H1 (cell line): ENCODE measurements at places on chromosomes 2 and 18. TPM values are rescaled to one million over a fixed set of nuclear protein-coding genes. Genes with fewer than 3 reads are reported as not detected.

Gene VIL1
- total RNA-seq = 7.0 and 8.2 TPM in 2 replicates

Gene COX5B
- total RNA-seq = 233 and 247 TPM in 2 replicates

Gene HRH4
- total RNA-seq = not detected in 2 replicates

Gene TBC1D8
- total RNA-seq = 21.8 and 24.0 TPM in 2 replicates

Gene SNORC
- 1.6 and 2.1 TPM in 2 replicates for total RNA-seq

Gene SH3RF3
- total RNA-seq = 0.42 and 0.65 TPM in 2 replicates

Gene UGT1A9
- not detected in 2 replicates for total RNA-seq

DNA sequence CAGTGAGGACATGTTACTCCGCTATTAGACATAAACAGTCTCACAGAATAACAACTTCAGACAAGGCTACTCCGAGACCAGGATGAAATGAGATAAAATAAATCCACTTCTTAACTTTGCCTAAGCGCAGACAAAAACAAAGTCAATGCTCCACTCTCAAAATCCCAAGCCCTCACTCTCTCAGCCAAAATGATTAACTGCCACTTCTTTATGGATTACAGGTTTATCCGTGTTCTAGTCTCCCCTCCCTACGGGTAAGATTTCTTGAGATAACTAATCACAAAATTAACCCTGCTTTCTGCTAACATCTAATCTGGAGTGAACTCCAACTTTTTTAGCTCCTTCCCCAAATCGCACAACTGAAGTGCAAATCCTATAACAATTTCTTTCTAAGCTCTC lies 1.1 kb upstream of the CRYGC start:
- no peak overlapping the region for H3K27ac ChIP-seq
- no peaks in the 10 kb centered on the region for H3K27me3 ChIP-seq
- no peaks in the 10 kb centered on the region for H3K36me3 ChIP-seq
- no peak for DNase-seq

- DNase-seq = peak; percentile 44
- no peak overlapping the region for H3K27ac ChIP-seq
- H3K4me1 ChIP-seq = peaks cover 6% of the 10 kb centered on the region
- H3K27me3 ChIP-seq = no peaks in the 10 kb centered on the region
- H3K36me3 ChIP-seq = no peaks in the 10 kb centered on the region
Measured at GRCh38 chr2:215929602-215930335, 83.6 kb downstream of the MREG start.

GRCh38 chr2:113822087-113822815 lies 65.8 kb upstream of the SLC35F5 start:
- H3K4me3 ChIP-seq = no peak overlapping the region
- no peaks in the 10 kb centered on the region for H3K27me3 ChIP-seq
- no peaks in the 10 kb centered on the region for H3K36me3 ChIP-seq
- H3K4me1 ChIP-seq = peaks cover 5% of the 10 kb centered on the region
- H3K27ac ChIP-seq = no peak overlapping the region

GRCh38 chr2:224151680-224152310 lies 112.7 kb upstream of the SERPINE2 start:
- DNase-seq = no peak
- H3K4me3 ChIP-seq = no peak overlapping the region
- no peaks in the 10 kb centered on the region for H3K27me3 ChIP-seq
- H3K36me3 ChIP-seq = no peaks in the 10 kb centered on the region
- H3K4me1 ChIP-seq = no peaks in the 10 kb centered on the region

- no peak for DNase-seq
- H3K27me3 ChIP-seq = no peaks in the 10 kb centered on the region
- no peaks in the 10 kb centered on the region for H3K36me3 ChIP-seq
- H3K27ac ChIP-seq = no peak overlapping the region
Measured at GRCh38 chr2:18214936-18215335, 336.5 kb downstream of the KCNS3 start.

- H3K36me3 ChIP-seq = no peaks in the 10 kb centered on the region
- no peak for DNase-seq
- H3K27me3 ChIP-seq = no peaks in the 10 kb centered on the region
- no peak overlapping the region for H3K27ac ChIP-seq
- H3K4me1 ChIP-seq = no peaks in the 10 kb centered on the region
Measured at GRCh38 chr2:150653351-150653750, 165.9 kb upstream of the RND3 start.

- no peak overlapping the region for H3K4me3 ChIP-seq
- no peak for DNase-seq
- H3K36me3 ChIP-seq = no peaks in the 10 kb centered on the region
- no peak overlapping the region for H3K27ac ChIP-seq
- no peaks in the 10 kb centered on the region; the same call in 1 of the 2 replicates for H3K27me3 ChIP-seq
- no peaks in the 10 kb centered on the region for H3K4me1 ChIP-seq
Measured at GRCh38 chr2:96154506-96155380, 9.5 kb upstream of the DUSP2 start.

- no peak overlapping the region for H3K27ac ChIP-seq
- no peaks in the 10 kb centered on the region for H3K4me1 ChIP-seq
- H3K36me3 ChIP-seq = no peaks in the 10 kb centered on the region
- H3K4me3 ChIP-seq = no peak overlapping the region
- DNase-seq = no peak
Measured at GRCh38 chr18:1075322-1075721, 170.7 kb downstream of the ADCYAP1 start.

- DNase-seq = no peak
- no peak overlapping the region for H3K27ac ChIP-seq
- H3K4me1 ChIP-seq = no peaks in the 10 kb centered on the region; the same call in 1 of the 2 replicates
Measured at GRCh38 chr18:5646739-5647138, 102.9 kb upstream of the EPB41L3 start.

- no peak overlapping the region for H3K27ac ChIP-seq
- H3K4me1 ChIP-seq = no peaks in the 10 kb centered on the region
- no peaks in the 10 kb centered on the region for H3K36me3 ChIP-seq
- DNase-seq = no peak
- H3K4me3 ChIP-seq = no peak overlapping the region
- no peaks in the 10 kb centered on the region for H3K27me3 ChIP-seq
Measured at GRCh38 chr18:33116376-33116775, 324.1 kb downstream of the CCDC178 start.

DNA sequence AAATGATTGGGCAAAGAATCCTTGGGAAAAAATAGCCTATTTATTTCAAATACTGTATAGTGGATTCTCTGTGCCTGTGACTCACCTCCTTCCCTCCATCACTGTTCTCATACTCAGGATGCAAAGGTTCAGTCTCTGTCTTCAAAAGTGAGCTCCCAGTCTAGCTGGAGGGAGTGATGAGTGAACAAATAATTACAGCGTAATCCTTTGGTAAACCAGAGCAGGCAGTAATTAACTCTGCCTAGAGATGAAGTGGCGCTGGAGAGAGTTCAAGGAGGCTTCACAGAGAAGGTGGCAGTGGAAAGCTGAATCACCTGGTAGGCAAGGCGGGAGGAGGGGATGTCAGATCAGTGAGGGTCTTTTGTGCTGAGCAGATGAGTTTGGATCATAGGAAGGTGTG lies 6.5 kb downstream of the DGUOK start:
- no peak overlapping the region for H3K27ac ChIP-seq
- no peaks in the 10 kb centered on the region for H3K27me3 ChIP-seq
- H3K4me3 ChIP-seq = no peak overlapping the region
- DNase-seq = no peak
- no peaks in the 10 kb centered on the region for H3K4me1 ChIP-seq

DNA sequence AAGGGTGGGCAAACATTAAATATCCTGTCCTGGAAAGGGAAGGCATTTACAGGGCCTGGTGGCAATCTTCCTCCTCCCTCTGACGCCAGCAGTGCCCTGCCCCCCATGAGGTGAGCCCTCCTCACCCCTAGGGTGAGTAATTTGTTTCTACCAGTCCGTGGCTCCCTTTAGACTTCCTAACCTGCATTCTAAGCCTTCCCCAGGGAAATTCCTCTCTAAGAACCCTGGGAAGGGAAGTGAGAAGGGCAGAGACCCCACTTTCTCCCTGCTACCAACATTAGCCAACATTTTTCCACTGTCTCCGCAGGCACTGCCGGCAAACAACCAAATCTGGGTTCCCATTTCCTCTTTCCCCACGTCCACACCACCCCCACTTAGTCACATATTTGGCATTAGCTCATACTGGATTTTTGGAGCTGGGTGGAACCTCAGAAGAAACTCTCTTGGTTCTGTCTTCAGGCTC lies 69.3 kb downstream of the NRP2 start:
- H3K36me3 ChIP-seq = peaks cover 18% of the 10 kb centered on the region; the same call in 1 of the 2 replicates
- H3K4me1 ChIP-seq = peaks cover 10% of the 10 kb centered on the region
- no peak overlapping the region for H3K4me3 ChIP-seq
- no peak overlapping the region for H3K27ac ChIP-seq
- H3K27me3 ChIP-seq = no peaks in the 10 kb centered on the region
- no peak for DNase-seq

GRCh38 chr18:75353357-75353756 lies 74.1 kb downstream of the SMIM21 start:
- H3K36me3 ChIP-seq = no peaks in the 10 kb centered on the region
- peaks cover 22% of the 10 kb centered on the region for H3K4me1 ChIP-seq
- H3K27me3 ChIP-seq = no peaks in the 10 kb centered on the region; the same call in 1 of the 2 replicates
- no peak overlapping the region for H3K27ac ChIP-seq
- H3K4me3 ChIP-seq = no peak overlapping the region
- no peak for DNase-seq

DNA sequence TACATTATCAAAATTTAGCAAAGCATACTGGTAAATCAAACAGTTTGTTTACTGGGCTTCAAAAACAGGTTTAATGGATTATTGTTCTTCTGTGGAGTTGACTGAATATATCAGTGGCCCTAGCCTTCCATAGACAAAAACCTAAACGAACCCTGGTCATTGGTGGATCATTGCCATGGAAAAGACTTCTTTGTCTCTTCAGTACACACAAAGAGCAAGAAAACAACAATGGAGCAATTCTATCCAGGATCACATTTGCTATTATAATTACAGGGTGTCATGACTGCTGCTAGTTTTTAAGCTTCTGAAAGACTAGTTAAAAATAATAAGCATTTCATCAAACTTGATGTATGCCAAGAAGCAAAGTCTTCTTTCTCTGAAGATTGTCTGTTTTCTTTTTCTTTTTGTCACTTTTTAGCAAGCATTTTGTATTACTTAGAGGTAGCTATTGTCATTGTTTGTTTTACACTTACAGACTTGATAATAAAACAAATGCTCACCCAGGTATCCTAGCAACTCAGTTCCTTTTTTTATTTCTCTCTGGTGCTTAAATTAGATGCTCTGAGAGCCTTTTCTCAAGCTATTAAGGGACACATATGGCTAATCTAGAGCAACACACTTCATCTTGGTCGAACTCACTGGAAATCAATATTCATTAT lies 1228.7 kb upstream of the DDX18 start:
- no peaks in the 10 kb centered on the region for H3K27me3 ChIP-seq
- no peaks in the 10 kb centered on the region for H3K36me3 ChIP-seq
- DNase-seq = no peak
- H3K4me1 ChIP-seq = no peaks in the 10 kb centered on the region

DNA sequence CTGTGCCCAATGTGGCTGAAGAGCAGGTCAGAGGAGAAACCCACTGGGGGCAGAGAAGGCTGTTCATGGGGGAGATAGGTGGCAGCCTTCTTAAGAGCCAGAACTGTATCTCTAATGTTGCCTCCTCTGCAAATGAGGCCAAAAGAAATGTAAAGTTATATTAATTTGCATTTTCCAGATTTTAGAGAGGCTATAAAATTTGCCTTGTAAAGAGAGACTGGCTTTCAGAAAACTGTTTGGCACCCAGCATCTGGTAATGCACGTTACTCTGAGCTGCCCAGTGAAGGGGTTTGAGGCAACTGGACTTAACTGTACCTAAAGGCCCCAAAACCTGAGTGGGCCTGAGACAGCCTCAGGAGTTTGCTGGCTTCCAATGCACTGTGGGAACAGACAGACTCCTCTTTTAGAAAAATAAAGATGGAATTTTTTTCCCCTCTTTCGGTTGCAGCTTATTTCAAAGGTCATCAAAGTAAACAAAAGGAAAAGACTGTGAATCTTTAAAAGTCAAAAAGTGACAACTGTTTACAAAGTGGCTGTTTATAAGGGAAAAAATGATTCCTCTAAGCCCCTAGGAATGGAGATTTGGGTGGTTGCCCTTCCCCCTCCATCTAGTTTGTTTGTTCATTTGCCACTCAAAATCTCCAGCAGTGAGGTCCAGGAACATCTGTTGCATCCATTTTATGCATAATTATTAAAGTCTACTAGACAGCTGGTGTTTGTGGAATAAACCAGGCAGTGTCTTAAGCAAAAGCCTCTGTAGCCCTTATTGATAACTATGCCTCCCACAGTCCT lies 132.2 kb upstream of the ZFP36L2 start:
- no peaks in the 10 kb centered on the region for H3K4me1 ChIP-seq
- DNase-seq = no peak
- H3K4me3 ChIP-seq = no peak overlapping the region
- no peaks in the 10 kb centered on the region for H3K36me3 ChIP-seq
- no peak overlapping the region for H3K27ac ChIP-seq

- H3K27ac ChIP-seq = no peak overlapping the region
- no peaks in the 10 kb centered on the region for H3K27me3 ChIP-seq
- no peak overlapping the region for H3K4me3 ChIP-seq
- H3K36me3 ChIP-seq = no peaks in the 10 kb centered on the region
- DNase-seq = no peak
- H3K4me1 ChIP-seq = peaks cover 4% of the 10 kb centered on the region
Measured at GRCh38 chr2:207802650-207803049, 32.9 kb upstream of the FZD5 start.

GRCh38 chr2:31317396-31317795 lies 83.4 kb downstream of the EHD3 start:
- H3K4me1 ChIP-seq = no peaks in the 10 kb centered on the region; the same call in 1 of the 2 replicates
- no peak overlapping the region for H3K4me3 ChIP-seq
- no peak overlapping the region for H3K27ac ChIP-seq
- DNase-seq = no peak
- no peaks in the 10 kb centered on the region for H3K27me3 ChIP-seq
- no peaks in the 10 kb centered on the region for H3K36me3 ChIP-seq

DNA sequence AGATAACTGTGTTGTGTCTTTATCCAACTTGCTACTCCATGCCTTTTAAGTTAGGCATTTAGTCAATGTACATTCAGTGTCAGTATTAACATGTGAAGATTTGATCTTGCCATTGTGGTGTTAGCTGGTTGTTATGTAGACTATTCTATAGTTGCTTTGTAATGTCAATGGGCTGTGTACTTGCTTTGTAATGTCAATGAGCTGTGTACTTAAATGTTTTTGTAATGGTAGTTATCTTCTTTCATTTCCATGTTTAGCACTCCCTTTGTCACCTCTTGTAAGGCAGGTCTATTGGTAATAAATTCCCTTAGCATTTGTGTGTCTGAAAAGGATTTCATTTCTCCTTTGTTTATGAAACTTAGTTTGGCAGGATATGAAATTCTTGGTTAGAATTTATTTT lies 53.4 kb downstream of the MC4R start:
- no peak for DNase-seq
- no peaks in the 10 kb centered on the region for H3K36me3 ChIP-seq
- no peak overlapping the region for H3K4me3 ChIP-seq
- no peak overlapping the region for H3K27ac ChIP-seq

- no peaks in the 10 kb centered on the region; the same call in 1 of the 2 replicates for H3K36me3 ChIP-seq
- H3K4me3 ChIP-seq = no peak overlapping the region
- H3K4me1 ChIP-seq = peaks cover 28% of the 10 kb centered on the region
- H3K27me3 ChIP-seq = no peaks in the 10 kb centered on the region
Measured at GRCh38 chr2:24022975-24023575, 13.2 kb downstream of the MFSD2B start.

- no peak overlapping the region for H3K27ac ChIP-seq
- H3K36me3 ChIP-seq = no peaks in the 10 kb centered on the region; the same call in 1 of the 2 replicates
- DNase-seq = no peak
- H3K4me3 ChIP-seq = no peak overlapping the region
- no peaks in the 10 kb centered on the region for H3K27me3 ChIP-seq
Measured at GRCh38 chr18:67731851-67732250, 215.3 kb upstream of the DSEL start.
